ENCODE measurements at places on chromosomes 2 and 18. TPM values are rescaled to one million over a fixed set of nuclear protein-coding genes. Genes with fewer than 3 reads are reported as not detected.

Gene SKOR2
- total RNA-seq: not detected

Gene SH3RF3
- 3.4 TPM for total RNA-seq

Gene ANKRD62
- total RNA-seq: not detected

Gene FOXI3
- not detected for total RNA-seq

Gene RHBDD1
- 14.0 TPM for total RNA-seq

Gene ITPRIPL1
- 1.4 TPM for total RNA-seq

Gene ARL4C
- total RNA-seq: 12.5 TPM

Gene DHRS9
- not detected for total RNA-seq

Gene INHBB
- total RNA-seq: 0.28 TPM

Gene SH2D6
- total RNA-seq: 0.36 TPM

Gene EPAS1
- total RNA-seq: 40.7 TPM

Gene TTR
- not detected for total RNA-seq

Gene DSG1
- total RNA-seq: not detected

Gene ANKRD36B
- 19.4 TPM for total RNA-seq

Gene TMEM163
- not detected for total RNA-seq

Gene CD8B
- not detected for total RNA-seq

Gene IGFBP5
- 392 TPM for total RNA-seq

Gene MROH2A
- total RNA-seq: not detected

Gene GNLY
- total RNA-seq: not detected

Gene CRYGC
- not detected for total RNA-seq

Gene HOXD3
- total RNA-seq: not detected

Gene ASPRV1
- total RNA-seq: 0.28 TPM

Gene RAB27B
- 1.3 TPM for total RNA-seq

Gene LAPTM4A
- 221 TPM for total RNA-seq

Gene GKN2
- not detected for total RNA-seq

Gene ICA1L
- total RNA-seq: 1.8 TPM

Gene THAP4
- total RNA-seq: 42.2 TPM

Gene SERPINB10
- total RNA-seq: not detected

Gene CABYR
- 4.1 TPM for total RNA-seq

Gene LDLRAD4
- not detected for total RNA-seq

Gene GCC2
- total RNA-seq: 16.7 TPM

Gene HOXD10
- total RNA-seq: not detected

Gene TWIST2
- total RNA-seq: 14.7 TPM

Gene TEX261
- total RNA-seq: 26.3 TPM

Gene MAP3K19
- not detected for total RNA-seq

Gene TXNDC2
- total RNA-seq: 0.18 TPM

Gene RIT2
- not detected for total RNA-seq

Gene FNDC4
- total RNA-seq: 7.3 TPM

Gene EGR4
- total RNA-seq: not detected
